ENCODE measurements at places on chromosomes 7 and 10.

DNA sequence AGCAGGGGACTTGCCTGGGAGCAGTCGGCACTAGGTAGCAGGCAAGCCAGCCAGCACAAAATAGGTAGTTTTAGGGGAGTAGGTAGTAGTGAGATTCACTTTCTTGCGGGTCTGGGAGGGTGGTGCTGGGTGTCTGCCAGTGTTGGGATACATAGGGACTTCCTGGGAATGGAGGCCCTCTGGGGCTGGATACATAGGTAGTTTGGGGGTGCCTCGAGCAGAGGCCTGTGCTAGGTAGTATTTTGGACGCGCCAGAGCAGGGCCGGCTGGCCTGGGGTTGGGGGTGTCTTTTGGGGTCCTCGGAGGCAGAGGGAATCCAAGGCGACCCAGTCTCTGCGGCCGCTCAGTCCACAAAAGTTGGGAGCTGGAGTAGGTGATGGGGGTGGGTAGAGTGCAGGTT lies 2.0 kb upstream of the HOXA3 start:
- DNase-seq = no peak

GRCh38 chr10:734481-734880 lies 45.0 kb upstream of the DIP2C start:
- peak; percentile 9 for DNase-seq

GRCh38 chr10:46292573-46293023 lies 5.8 kb downstream of the ANTXRL start:
- no peak for DNase-seq

DNA sequence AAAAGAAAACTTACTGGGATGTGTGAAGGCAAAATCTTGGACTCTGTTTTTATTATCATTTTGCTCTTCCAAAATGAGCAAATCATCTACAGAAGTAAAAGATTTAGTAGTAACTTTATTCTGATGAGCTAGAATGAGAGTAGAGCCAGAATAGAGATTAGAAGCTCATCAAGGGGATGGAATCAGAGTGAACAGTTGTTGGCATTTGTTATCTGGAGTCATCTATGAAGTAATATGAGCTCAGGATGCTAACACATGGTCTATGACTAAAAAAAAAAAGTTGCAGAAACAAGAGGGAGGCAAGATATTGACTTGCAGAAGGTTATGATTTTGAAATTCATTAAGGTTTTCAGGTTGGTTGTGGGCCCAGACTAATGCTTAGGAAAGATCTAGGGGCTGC lies 409.1 kb upstream of the ETV1 start:
- no peak for DNase-seq

- DNase-seq = peak; percentile 70
Measured at GRCh38 chr7:131544449-131545301, 11.8 kb downstream of the PODXL start.

DNA sequence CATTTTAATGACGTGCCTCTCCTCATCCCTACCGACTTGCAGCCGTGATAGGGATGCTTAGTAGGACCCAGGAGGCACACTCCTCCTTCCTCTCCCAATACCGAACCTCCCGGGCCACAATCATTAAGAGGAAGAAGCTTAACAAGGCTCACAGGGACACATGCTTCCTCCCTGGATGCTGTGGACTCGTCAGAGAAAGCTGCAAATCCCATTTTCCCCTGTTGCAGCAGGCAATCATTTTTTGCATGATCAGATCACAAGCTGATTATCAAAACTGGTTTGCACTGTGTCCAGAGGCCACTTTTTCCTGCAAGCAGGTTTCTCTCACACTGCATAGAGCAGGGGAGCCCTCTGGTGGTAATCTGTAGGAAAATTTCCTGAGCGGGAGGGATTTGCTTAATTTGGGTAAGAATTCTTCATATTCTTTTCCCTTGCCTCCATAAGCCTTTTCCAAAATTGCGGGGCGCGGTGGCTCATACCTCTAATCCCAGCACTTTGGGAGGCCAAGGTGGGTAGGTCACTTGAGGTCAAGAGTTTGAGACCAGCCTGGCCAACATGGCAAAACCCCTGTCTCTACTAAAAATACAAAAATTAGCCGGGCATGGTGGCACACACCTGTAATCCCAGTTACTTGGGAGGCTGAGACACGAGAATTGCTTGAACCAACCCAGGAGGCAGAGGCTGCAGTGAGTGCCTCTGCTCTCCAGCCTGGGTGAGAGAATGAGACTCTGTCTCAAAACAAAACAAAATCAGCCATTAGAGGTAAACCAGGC lies 16.1 kb upstream of the LAMB4 start:
- DNase-seq = peak; percentile 81

GRCh38 chr10:69506834-69507713 lies 55.8 kb downstream of the TSPAN15 start:
- DNase-seq = no peak

- peak; percentile 2 for DNase-seq
Measured at GRCh38 chr7:144670218-144670617, 165.6 kb downstream of the TPK1 start.

DNA sequence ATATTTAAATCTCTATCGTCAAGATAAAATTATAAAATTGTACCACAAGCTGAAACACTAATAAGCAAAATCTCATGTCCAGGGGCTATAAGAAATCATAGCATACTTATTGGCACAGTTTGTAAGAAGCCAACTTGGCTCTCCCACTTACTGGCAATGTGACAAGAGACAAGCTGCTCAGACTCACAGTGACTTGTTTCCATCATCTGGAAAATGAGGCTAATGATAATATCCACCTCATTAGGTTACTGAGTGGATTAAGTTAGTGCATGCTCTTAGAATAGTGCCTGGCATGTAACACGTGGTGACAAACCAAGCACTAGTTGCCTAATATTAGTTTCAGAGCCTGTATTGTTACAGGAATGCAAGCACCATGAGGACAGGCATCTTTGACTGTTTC lies 234.4 kb downstream of the GLI3 start:
- peak; percentile 27 for DNase-seq

GRCh38 chr10:69451784-69452251 lies 553 bp downstream of the TSPAN15 start:
- no peak for DNase-seq

- DNase-seq = no peak
Measured at GRCh38 chr10:42519761-42520460, 118.5 kb downstream of the ZNF33B start.

- DNase-seq = no peak
Measured at GRCh38 chr10:50480054-50481007, 143.4 kb downstream of the SGMS1 start.

GRCh38 chr7:131381069-131381838 lies 53.6 kb downstream of the MKLN1 start:
- peak; percentile 70 for DNase-seq

DNA sequence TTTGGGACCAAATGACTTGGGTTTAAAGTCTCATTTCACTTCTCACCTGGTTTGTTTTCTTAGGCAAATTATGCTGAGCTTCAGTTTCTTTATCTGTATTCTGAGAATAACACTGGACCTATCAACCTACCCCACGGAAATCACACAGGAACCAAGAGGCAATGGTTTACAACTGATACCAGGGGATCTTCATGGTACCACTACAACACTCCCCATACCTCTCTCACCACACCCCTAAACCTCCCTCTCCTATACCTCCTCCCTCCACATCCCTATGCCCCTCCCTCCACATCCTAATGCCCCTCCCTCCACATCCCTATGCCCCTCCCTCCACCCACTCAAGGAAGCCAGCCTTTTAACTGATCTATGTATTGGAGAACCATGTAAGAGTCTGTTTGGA lies 9.9 kb downstream of the FAM204A start:
- DNase-seq = no peak

DNA sequence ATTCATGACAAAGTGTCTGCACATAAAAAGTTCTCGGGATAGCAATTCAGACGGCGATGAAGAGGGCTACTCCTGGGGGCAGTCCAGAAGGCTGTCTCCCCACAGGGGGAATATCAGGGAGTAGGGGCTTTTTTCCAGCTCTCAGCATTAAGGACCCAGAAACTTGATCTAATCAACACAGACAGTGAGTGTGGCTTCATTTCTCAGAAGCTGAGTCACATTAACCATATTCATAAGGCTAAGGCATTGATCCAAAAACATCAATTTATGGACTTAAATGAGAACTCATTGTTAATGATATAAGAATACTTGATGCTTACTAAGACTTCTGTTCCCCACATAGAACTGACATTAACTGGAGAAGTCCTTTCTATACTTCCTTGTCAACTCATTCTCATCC lies 87.5 kb upstream of the AOAH start:
- peak; percentile 4 for DNase-seq

DNA sequence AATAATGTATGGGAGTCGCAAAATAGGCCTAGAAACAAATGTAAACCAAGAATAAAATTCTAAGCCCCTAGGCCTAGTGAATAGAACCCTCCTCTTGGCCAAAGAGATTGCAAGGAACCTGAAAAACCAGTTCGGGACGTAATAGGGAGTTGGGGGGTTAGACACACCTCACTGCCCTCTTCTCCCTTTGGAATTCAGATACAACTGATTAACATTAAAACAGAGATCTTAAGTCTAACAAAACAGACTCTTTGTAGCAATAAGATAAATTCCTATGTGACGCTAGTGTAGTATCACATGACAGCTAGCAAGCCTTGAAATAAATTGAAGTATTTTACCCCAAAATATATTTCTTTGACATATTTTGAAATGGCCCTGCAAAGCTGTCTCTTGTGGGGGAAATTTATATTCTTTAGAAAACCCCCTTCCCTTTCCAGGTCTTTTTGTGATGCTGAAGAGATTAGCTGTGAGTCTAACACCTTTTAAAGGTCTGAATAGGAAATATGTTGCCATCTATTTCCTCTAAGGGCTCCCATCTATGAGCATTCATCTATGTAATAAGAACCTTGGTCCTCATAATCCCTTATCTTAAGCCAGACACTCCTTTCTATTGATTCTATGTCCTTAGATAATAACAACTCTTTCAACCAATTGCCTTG lies 623.4 kb upstream of the NRG3 start:
- no peak for DNase-seq

GRCh38 chr10:48700071-48700470 lies 15.4 kb downstream of the WDFY4 start:
- DNase-seq = no peak

DNA sequence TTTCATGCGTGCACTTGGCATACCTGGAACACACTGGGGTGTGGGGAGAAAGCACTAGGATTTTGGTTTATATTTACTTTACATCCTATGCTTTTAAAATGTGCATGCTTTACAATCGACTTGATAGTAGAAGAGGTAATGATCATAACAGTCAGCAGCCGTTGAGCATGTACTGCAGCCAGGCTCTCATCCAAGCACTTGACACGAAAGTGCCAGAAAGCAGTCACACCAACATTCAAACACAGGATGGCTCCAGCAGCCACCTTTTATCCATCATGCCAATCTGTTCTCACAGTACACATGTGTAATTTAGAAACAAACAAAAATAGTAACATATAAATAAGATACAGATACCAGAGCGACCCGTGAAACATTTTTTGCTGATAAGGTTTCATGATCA lies 1.2 kb upstream of the FAM241B start:
- DNase-seq = no peak

DNA sequence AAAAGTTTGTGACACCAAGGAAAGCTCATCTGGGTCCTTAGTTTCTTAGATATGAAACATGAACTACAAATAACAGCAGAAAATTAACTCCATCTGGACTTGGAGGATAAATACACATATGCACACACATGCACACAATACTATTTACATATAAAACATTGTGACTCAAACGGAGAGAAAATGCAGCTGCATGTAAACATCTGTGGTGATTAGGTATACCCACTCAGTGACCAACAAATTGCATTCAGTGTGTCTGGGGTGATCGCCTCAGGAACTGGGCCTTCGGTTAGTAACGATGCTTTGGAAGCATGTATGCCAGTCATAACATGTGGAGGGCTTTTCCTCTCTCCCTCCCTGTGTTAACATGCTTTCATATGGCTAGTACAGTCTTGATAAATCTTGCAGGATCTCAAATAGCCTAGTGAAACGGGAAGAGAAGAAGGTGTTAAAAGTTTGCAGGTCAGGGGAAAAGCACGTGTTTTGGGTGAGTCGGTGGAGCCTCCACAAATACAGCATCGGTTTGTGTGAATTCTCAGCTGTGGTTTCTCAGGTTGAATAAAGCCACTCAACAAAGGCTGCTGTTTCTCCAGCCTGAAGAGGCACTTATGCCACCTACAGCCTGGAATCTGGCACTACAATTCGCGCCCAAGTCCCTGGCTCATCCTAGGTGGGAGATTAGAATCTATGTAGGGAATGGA lies 8.7 kb upstream of the GLRX3 start:
- peak; percentile 65 for DNase-seq

DNA sequence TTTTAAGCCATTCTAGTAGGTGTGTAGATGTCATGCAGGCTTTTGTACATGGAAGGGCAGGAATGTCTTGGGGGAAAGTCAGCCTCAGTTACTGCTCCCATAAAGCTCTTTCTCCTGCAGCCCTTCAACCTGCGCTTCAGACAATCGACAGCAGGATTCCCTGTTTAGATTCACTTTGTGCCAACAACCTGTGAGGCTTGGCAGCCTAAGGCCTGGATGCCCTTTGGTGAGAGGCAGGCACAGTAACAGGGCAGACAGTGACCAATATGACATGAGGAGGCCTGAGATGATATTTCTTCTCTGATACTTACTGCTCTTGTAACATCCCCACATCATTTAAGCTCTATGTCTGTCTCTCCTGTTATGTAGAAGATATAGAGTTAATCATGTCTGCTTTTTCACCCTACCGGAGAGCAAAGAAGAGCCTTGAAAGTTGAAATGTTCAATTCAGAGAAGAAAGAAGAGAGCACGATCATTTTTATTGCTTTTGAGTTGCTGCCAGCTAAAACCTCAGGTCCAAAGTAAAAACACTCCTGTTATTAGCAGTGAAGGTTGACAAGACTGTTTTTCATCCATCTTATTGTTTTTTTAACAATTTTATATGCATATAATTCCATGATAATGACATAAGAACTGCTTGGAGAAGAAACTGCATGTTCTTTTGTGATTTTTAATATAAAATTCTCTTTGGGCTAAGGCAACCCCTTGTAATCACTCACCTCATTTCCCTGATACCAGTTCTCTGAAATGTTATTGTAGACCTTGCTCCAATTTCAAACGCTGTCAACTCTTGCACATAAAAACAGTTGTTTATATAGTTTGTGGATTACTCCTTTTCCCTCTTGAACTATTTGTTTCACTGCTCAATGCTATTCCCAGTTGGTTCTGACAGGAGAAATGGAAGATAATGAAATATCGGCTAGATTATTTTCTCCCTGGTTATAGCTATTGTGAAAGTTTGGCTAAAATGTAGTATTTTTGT lies 140.9 kb downstream of the GALNT17 start:
- no peak for DNase-seq

DNA sequence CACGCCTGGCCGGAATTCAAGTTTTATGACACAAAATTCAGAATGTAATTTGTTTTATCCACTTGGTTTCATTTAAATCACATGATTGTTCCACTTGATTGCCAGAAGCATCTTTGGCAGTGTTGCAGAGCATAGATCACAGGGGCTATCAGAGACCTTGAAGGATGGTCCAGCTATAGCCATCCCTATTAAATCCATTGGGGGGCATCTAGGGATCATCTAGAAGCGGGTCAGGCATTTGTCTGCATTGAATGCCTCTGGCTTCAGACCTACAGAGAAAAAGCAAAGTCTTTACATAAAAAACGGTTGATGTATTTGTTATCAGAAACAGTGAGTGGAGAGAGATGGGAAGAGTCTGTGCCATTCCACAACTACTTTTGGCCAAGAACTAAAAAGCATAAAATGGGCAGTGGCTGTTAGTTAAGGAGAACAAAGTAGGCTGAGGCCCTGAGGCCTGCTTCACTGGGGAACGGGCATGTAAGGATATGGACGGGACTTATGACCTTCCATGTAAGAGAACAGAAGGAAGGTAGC lies 146.3 kb downstream of the NXPH1 start:
- DNase-seq = no peak

Data from fibroblast of skin of right biceps (primary cell).